HAP-1 (cell line): ENCODE measurements at places on chromosomes 11 and 22.

DNA sequence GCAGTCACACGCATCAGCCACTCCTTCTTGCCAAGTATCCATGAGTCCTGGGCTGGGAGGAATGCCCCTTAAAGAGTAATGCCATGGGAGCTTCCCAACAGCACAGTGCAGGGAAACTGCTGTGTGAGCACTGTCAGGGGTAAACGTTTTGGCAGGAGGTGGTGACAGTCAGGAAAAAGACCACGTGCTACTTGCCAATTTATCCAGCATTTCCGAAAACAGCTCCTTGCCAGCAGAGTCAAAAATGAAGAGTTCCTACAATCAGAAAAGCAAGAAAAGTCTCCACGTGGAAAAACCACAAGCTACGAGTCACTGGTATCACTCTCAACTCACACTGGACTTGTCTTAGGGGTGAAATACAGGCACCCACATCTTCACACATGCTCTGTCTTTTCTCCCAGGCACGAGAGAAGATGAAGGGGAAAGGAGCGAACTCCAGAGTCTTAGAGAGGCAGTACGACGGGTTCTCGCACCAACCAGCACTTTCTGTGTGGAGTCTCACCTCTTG lies 9.9 kb downstream of the IFT27 start:
- no peak for DNase-seq

GRCh38 chr11:118198370-118198769 lies 21.9 kb upstream of the SCN2B start:
- DNase-seq = peak; percentile 56

- DNase-seq = no peak
These were observed 69.9 kb upstream of the RTL6 start for GRCh38 chr22:44567846-44568493.

DNA sequence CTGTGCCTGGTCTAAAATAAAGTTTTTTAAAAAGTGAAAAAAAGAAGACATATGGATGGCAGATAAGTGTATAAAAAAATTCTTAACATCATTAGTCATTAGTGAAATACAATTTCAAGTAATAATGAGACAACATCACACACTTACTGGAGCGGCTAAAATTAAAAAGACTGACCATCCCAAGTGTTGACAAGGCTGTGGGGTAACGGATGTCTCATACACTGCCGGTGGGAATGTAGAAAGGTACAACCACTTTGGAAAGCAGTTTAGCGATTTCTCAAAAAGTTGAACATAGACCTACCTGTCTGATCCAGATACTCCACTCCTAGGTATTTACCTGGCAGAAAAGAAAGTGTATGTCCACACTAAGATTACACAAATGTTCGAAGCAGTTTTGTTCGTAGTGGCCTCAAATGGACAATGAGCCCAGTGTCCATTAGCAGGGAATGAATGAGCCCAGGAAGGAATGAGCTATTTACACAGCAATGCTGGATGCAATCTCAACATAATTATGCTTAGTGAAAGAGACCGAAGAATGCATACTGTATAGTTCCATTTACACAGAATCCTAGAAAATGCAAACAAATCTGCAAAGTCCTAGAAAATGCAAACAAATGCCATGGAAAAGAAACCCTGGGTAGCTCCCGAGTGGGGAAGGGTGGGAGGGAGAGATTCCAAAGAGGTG lies 6.7 kb upstream of the MUC2 start:
- no peak for DNase-seq

- DNase-seq = no peak
These were observed 9.4 kb downstream of the TREH start for GRCh38 chr11:118670063-118670462.

DNA sequence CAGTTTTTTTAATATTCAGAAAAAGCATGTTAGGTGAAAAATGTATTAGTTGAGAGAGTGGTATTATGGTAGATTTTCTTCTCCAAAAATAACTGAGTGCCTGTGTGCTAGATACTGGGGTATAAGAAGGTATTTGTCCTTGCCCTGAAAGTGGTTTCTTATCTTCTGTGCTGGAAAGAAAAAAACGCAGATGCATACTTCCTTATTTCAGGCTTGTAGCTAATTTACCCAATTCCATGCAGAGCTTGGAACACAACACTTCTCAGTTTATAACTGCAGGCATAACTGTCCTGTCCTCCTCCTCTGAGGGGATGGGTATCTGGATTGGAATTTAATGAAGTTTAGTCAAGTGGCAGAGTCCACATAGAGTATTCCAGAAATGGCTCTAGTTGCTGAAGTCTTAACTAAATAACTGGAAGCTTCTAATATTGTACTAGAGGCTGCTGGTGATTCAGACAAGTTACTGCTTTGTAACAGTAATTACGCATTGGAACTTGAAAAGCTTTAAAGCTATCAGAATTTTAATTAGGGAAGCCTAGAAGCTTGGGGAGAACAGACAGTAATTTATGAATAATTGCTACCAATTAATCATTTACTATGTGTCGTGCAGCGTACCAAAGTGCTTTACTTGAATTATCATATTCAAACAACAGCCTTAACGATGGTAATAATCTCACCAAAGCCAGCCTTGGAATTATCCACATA lies 12.7 kb upstream of the C11orf91 start:
- no peak for DNase-seq

DNA sequence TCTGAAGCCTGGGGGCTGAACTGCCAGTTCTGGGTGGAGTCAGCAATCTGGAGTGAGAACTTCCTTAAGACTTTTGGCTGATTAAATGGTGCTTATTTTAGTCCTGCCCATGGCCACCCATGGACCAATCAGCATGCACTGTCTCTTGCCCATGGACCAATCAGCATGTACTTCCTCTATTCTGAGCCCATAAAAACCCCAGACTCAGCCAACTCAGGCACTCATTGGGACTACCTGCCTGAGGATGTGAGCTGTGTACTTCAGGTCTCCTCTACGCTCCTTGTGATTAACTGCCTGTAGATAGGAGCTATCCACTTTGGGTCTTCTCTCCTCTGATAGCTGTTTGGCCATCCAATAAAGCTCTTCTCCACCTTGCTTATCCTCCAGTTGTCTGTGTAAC lies 342.3 kb upstream of the CCDC179 start:
- no peak for DNase-seq

- DNase-seq = no peak
These were observed 2.8 kb downstream of the DUSP8 start for GRCh38 chr11:1569251-1569780.

DNA sequence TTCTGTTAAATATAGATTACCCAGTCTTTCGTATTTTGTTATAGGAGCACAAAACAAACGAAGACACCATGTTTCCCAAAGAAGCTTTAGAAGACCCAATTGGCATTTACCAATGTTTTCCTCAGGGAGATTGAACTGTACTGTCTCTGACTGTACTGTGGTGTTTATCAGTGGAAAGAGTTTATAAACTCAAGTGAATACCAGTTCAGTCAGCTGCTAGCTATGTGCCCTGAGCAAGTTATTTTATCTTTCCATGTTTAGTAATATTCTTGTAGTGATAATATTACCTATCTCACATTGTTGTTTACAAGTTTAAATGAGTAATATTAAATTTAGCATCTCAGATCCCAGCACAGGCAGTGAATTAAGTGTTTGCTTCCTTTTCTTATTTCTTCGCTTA lies 773.2 kb downstream of the KCNA4 start:
- no peak for DNase-seq

GRCh38 chr11:59000003-59000402 lies 60.7 kb downstream of the GLYATL1 start:
- no peak for DNase-seq

GRCh38 chr11:56848141-56848809 lies 99.8 kb upstream of the OR9G4 start:
- no peak for DNase-seq

DNA sequence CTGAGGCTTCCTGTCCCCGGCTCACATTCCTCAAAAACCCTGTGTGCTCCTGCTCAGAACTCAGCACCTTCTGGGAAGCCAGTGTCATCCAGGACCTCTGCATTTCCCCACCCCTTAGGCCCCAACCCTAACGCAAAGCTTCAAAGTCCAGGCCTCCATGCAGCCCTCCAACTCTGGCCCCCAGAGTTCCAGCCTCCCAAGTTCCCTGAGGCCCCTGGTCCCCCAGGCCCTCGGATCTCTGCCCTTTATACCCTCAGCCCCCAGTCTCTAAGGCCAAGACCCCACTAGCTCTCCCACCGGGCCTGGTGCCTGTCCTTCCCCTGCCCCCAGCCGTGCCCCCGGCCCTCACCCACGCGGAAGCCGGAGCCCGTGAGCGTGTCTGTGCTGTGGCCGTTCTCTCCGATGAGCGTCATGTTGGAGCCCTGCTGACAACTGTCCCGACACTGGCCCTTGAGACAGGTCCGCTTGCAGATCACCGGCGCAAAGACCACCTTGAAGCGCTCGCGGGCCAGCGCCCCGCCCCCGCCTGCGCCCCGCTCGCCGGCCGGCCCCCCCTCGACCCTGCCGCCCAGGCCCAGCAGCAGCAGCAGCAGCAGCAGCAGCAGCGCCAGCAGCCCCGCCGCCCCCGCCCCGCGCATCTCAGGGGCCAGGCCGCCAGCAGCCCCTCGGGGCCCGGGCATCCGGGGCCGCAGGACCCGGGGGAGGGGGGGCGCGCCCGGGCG lies 718 bp downstream of the LTBP3 start:
- DNase-seq = no peak

- no peak for DNase-seq
These were observed 5.1 kb downstream of the CDC42BPG start for GRCh38 chr11:64839335-64839734.

GRCh38 chr22:37804881-37805809 lies 2.6 kb upstream of the GCAT start:
- DNase-seq = no peak

GRCh38 chr22:33219648-33220384 lies 161.6 kb upstream of the SYN3 start:
- no peak for DNase-seq

- DNase-seq = no peak
These were observed 253.5 kb upstream of the TENM4 start for GRCh38 chr11:79694368-79694767.

DNA sequence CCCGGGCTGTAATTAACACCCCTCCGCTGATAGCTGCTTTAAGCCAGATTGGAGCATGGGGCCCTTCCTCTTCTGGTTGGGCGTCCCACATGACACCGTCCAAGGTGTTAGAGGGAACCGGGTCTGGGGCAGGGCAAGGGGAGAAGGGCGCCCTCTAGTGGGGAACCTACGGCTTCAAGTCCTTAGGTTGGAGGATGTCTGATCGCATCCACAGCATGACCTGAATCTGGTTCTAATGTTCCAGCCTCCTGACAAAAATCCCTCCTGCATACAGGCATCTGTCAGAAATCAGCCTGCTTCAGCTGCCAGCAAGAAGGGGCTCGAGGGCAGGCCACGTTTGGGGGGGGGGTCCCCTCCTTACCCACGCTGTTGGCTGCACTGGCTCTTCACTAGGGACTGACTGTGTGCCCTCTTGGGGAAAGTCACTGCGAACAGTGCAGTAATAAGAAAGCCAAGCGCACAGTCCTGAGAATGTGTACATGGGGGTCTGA lies 94.2 kb upstream of the TBCEL start:
- peak; percentile 62 for DNase-seq

- DNase-seq = no peak
These were observed 2.0 kb downstream of the PLEKHA7 start for GRCh38 chr11:17012179-17012578.

GRCh38 chr11:118427707-118428106 lies 8.6 kb upstream of the KMT2A start:
- DNase-seq = no peak

- DNase-seq = no peak
These were observed 8.4 kb downstream of the PARVG start for GRCh38 chr22:44188986-44189630.

- DNase-seq = no peak
These were observed 33.9 kb downstream of the ARRB1 start for GRCh38 chr11:75317446-75318122.

DNA sequence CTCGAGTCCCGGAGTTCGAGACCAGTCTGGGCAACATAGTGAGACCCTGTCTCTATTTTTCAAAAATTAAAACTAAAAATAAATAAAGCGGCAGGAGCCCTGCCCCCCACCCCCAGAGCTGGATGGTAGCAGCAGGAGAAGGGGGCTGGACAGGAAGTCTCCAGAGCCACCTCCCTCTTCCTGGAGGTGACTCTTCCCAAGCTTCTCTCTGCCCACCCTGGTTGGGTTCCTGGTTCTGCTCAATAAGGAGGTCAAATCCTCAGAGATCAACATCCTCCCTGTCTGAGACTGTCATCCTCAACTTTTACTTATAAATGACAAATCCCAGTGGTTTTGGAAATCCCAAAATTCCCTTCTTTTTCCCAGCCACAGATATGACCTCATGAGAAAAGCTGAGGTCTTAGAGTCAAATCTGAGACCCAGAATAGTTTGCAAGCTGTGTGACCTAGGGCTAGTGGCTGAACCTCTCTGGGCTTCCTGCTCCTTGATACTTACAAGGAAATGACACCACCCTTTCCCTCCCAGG lies 987 bp downstream of the C1QTNF6 start:
- no peak for DNase-seq

GRCh38 chr22:46574993-46575910 lies 37.8 kb upstream of the CELSR1 start:
- DNase-seq = no peak

- no peak for DNase-seq
These were observed 405.3 kb upstream of the CCDC90B start for GRCh38 chr11:83691451-83691950.

- DNase-seq = no peak
These were observed 1.4 kb upstream of the LTBP3 start for GRCh38 chr11:65559535-65559934.

DNA sequence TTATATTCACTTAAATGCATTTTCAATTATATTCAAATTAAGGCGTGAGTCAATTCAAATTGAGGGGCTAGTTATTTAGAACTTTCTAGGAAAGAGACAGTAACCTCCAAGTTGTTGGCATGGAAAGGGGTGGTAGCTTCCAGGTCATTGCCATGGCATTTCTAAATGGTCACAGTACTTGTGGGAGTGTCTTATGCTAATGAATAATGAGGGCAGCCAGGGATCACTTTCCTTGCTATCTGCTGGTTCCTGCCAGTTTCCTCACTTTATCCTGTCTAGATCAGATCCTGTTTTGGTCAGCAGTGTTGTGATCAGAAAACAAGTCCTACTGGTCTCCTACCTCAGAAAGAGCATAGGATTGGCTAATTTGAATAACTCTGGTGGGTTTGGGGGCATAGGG lies 21.8 kb upstream of the RNASEH2C start:
- no peak for DNase-seq

- DNase-seq = no peak
These were observed 81.9 kb upstream of the RASSF10 start for GRCh38 chr11:12927221-12927620.

DNA sequence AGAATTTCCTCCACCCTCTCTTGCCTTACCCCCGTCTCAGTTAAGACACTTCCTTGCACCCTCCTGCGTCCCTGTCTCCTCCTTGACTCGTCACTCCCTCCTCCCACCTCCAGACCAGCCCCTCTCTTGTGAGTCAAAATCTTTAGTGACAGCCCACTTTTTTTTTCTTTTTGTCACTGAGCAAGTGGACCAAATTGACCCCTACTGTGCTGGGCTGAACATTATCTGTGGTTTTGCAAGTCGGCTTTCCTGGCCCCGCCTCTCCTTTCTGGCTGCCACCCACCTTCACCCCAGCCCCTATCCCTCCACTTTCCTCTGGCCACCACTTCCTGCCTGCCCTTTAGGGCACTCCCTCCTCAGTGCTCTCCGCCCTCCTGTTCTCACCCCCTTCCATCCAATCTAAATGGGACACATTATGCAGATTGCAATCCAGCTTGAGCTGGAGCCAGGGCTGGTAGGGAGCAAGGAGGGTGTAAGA lies at the start of gene APLNR:
APLNR (minus strand) TSS at position 47 of the 478 bp plus-strand sequence. CDS start 246 bp downstream, outside the sequence.
- no peak for DNase-seq

- DNase-seq = peak; percentile 31
These were observed 1.3 kb downstream of the TP53I11 start for GRCh38 chr11:44949160-44950030.
